ENCODE measurements at places on chromosomes 13 and 19.

DNA sequence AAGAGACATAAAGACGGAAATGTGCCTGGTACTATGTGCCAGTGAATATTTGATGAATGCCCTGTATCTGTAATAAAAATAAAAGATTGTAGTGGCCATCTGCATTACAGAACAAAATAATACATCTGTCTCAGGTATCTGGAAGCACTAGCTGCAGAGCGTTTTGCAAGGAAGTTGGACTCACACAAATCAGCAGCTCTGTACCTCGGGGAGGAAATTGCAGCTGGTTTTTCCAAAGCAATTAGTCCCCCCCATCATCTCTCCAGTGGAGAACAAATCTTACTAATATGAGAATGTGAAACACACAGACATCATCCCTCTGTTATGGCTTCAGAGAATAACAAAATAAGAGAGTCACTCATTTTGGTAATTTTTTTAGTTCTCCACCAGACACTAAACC, 245.3 kb downstream of the ITGBL1 start:
- H3K4me1 ChIP-seq, result no peaks in the 10 kb centered on the region
- no peaks in the 10 kb centered on the region for H3K36me3 ChIP-seq
- DNase-seq, result no peak
- peaks cover 13% of the 10 kb centered on the region for H3K27me3 ChIP-seq
- no peak overlapping the region for H3K27ac ChIP-seq
- no peak overlapping the region for H3K4me3 ChIP-seq

DNA sequence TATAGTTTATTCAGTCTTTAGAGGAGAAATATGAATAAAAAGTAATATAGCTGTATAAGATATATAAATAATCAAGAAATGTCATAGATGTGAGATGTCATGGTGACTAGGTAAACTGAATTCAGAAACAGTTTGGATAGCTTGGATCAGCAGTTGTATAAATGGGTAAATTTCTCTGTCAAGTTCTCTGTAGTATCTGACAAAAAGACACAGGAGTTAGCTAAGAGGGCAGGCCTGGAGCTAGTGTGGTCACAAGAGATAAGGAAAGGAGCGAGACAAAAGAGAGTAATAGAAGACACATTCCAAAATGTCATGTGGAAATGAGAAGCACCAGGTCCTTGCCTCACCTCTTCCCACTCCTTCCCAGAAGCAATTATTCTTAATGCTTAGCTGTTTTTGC, 349.0 kb downstream of the LMO7 start:
- no peak overlapping the region for H3K4me3 ChIP-seq
- peak overlapping the region; percentile 87 for H3K27ac ChIP-seq
- H3K4me1 ChIP-seq, result peaks cover 15% of the 10 kb centered on the region
- H3K27me3 ChIP-seq, result no peaks in the 10 kb centered on the region

DNA sequence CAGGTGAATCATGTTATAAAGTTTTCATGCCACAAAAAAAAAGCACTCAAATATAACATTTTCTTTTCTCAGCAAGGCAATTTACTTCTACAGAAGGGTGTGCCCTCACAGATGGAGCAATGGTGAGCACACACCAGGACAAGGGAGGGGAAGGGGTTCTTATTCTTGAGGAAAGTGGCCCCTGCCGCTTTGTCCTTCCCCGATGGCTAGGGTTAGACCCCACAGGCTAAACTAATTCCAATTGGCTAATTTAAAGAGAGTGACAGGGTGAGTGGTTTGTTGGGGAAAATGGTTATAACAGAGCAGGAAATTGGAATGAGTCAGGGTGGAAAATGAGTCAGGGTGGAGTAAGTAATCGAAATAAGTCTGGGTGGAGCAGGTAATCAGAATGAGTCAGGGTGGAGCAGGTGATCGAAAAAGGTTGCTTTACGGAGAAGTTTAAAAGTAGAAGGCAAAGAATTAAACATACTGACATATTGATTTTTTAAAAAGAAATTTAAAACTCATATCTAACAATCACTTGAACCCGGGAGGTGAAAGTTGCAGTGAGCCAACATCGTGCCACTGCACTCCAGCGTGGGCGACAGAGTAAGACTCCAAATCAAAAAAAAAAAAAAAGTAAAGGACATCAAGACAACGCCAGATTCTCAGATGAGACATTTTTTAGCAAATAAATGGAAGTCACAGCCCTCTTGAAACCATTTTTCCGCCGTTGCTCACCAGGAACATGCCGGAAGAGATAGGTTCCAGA, 813 bp downstream of the ZNF562 start:
- DNase-seq, result no peak
- peaks cover 5% of the 10 kb centered on the region for H3K36me3 ChIP-seq
- peak overlapping the region; percentile 99 for H3K27ac ChIP-seq
- H3K4me3 ChIP-seq, result peak overlapping the region; percentile 69

DNA sequence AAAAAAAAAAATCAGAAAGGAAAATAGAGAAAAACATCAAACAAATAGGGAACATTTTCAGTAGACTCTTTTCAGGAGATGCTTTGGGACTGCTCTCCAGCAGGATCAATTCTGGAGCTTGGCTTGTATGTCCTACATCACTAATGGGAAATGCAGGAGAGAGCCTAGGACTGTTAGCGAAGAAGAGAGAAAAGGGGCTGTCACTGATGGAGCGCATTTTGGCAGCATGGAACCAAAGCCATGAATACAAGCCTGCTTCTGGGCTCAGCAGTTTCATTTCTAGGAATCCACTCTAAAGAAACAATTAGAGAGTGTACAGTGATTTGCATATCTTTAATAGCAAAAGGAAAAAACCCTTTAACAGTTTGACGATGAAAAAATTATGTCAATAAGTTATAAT, 203.9 kb downstream of the NUFIP1 start:
- no peak overlapping the region for H3K4me3 ChIP-seq
- H3K27me3 ChIP-seq, result peaks cover 4% of the 10 kb centered on the region
- no peak overlapping the region for H3K27ac ChIP-seq
- no peak for DNase-seq
- no peaks in the 10 kb centered on the region for H3K36me3 ChIP-seq
- no peaks in the 10 kb centered on the region for H3K4me1 ChIP-seq

DNA sequence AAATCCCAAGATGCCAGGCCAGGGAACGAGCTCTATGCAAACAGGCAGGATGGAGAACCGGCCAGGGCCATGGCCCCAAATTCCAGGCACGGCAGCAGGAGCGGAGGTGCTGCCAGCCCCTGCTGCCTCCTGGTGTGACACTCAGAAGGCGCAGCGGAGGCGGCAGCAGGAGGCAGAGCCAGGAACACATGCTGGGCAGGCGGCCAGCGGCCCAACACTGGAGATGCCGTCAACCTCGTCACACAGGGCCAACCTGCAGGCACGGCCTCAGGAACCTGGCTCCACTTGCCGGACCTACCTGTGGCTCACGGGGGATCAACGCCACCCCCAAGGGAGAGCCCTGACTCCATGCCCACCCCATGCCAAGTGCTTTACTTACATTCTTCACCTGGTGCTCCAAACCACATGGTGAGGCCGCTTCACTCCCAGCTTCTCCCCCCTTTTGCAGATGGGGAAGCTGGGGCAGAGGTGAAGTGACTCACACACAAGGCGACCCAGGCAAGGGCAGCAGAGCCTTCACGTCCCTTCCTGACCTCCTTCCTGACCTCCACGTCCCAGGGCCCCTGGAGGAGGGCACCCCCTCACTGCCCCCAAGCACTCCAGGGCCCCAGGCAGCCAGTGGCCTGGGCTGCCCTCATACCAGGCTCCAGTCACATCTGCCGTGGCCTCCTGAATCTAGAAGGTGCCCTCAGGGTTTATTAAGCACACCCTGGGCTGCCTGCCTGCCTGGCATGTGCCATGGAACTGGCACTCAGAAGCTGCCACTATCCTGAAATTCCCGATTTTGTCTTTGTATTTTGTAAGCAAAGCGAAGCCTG, 43.5 kb downstream of the GGACT start:
- no peak overlapping the region for H3K4me3 ChIP-seq
- no peaks in the 10 kb centered on the region for H3K4me1 ChIP-seq
- DNase-seq, result no peak
- no peaks in the 10 kb centered on the region for H3K27me3 ChIP-seq

DNA sequence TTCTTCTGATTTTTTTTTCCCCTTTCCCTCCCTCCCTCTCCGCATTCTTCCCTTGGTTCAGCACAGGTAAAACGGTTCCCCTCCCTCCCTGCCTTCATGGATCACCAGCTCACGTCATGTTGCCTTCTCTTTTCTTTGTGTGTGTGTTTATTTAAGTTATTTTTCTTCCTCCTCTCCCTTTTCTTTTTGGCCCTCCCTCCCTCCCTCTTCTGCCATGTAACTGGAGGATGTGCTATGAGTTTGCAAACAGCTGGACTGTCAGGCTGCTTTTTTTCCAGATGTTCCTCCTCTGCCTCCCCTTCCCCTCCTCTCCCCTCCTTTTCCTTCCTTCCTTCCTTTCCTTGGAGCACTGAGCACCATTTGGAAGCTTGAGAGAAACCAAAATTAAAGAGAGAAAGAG, 2.0 kb downstream of the LENG9 start:
- DNase-seq, result no peak
- H3K36me3 ChIP-seq, result peaks cover 33% of the 10 kb centered on the region
- no peak overlapping the region for H3K27ac ChIP-seq
- H3K4me3 ChIP-seq, result no peak overlapping the region

GRCh38 chr13:109145631-109146030, 516.2 kb downstream of the MYO16 start:
- H3K4me3 ChIP-seq, result no peak overlapping the region
- no peaks in the 10 kb centered on the region for H3K27me3 ChIP-seq
- no peaks in the 10 kb centered on the region for H3K4me1 ChIP-seq
- H3K27ac ChIP-seq, result no peak overlapping the region
- H3K36me3 ChIP-seq, result no peaks in the 10 kb centered on the region

DNA sequence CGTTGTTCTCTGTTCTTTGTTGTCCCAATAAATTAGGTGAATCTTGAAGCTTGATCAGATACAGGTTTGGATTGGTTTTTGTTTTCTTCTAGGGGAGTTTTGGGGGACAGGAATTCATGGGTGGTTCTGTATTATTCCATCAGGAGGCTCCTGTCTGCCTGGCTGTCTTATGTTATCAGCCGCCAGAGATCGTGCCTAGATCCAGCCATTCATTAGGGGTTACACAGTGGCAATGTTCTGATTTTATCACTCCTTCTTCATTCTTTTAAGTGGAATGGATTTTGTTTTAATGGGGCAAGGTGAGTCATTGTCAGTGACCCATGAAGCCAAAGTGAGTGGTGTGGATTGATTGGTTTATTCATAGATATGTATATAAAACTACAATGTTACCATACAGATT, 71.9 kb downstream of the CHST8 start:
- DNase-seq, result no peak
- H3K4me1 ChIP-seq, result peaks cover 3% of the 10 kb centered on the region
- no peak overlapping the region for H3K4me3 ChIP-seq
- H3K36me3 ChIP-seq, result no peaks in the 10 kb centered on the region
- no peak overlapping the region for H3K27ac ChIP-seq
- no peaks in the 10 kb centered on the region for H3K27me3 ChIP-seq

DNA sequence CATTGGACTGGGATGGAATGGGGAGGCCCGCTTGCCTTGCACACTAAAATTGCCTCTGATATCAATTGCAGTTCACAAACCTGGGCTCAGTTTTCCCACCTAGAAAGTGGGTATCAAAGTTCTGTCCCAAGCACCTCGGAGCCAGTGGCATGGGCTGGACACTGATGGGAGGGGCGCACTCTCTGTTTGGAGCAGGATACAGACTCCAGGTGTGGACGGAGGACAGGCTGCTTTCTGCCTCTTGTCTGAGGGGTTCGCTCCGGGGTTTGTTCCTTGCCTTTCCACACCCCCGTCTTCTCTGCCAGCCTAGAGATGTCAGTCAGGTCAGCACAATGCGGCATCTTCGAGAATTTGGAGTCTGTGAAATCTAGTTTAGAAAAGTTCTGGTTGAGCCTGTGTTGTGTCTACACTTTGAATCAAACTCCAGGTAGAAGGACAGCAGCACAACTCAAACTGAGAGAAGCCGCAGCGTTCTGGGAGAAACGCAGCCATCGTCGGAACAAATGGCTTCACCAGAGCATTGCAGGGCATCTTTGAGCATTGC, 141.9 kb downstream of the TEX29 start:
- no peak for DNase-seq
- H3K27ac ChIP-seq, result no peak overlapping the region
- no peaks in the 10 kb centered on the region for H3K4me1 ChIP-seq
- H3K4me3 ChIP-seq, result no peak overlapping the region
- H3K36me3 ChIP-seq, result no peaks in the 10 kb centered on the region
- H3K27me3 ChIP-seq, result peaks cover 28% of the 10 kb centered on the region

DNA sequence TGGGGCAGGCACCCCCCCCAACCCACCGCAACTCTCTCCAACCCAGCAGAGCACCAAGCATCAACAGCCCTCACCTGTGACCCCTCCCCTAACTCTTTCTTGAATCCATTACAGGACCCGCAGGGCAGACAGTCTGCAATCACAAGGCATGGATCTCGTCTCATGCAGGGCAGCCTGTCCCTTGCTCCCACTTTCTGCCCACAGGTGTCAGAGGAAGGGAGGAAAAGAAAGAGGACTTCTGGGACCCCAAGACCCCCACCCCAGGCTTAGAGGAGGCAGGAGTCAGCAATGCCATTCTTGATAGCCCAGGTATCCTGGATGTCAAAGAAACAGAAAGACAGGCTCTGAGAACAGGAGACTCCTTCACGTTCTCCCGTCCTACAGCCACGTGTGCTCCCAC, 47.4 kb upstream of the TUBGCP3 start:
- peaks cover 13% of the 10 kb centered on the region for H3K4me1 ChIP-seq
- H3K36me3 ChIP-seq, result no peaks in the 10 kb centered on the region
- peaks cover 14% of the 10 kb centered on the region for H3K27me3 ChIP-seq
- no peak for DNase-seq
- H3K4me3 ChIP-seq, result no peak overlapping the region
- no peak overlapping the region for H3K27ac ChIP-seq

DNA sequence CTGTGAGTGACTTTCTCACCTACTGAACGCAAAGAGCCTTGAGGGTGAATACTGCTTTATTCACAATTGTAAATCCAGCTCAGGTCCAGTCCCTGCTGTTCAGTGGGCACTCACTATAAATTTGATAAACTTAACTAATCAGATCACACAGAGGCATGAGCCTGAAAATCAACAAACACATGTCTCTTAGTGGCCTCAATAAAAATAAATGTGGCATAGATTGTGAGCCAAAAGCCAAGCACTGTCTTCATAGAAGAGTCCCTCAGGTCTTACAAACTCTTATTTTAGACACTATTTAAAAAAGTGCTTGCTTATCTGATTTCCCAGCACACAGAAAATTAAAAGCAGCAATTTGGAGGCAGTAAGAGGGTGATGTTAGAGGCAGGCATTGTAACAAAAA, 957.7 kb downstream of the SLITRK5 start:
- H3K4me1 ChIP-seq, result no peaks in the 10 kb centered on the region
- H3K4me3 ChIP-seq, result no peak overlapping the region
- no peak overlapping the region for H3K27ac ChIP-seq
- no peaks in the 10 kb centered on the region for H3K36me3 ChIP-seq

GRCh38 chr19:1270213-1270853, 1.2 kb downstream of the CIRBP start:
- peak overlapping the region; percentile 86 for H3K4me3 ChIP-seq
- peaks cover 46% of the 10 kb centered on the region for H3K4me1 ChIP-seq
- H3K27me3 ChIP-seq, result no peaks in the 10 kb centered on the region
- DNase-seq, result no peak
- H3K36me3 ChIP-seq, result peaks cover 42% of the 10 kb centered on the region

GRCh38 chr13:111614613-111615012, 294.2 kb downstream of the TEX29 start:
- no peak overlapping the region for H3K27ac ChIP-seq
- no peak overlapping the region for H3K4me3 ChIP-seq
- no peaks in the 10 kb centered on the region for H3K36me3 ChIP-seq
- DNase-seq, result no peak
- H3K4me1 ChIP-seq, result no peaks in the 10 kb centered on the region
